ENCODE measurements at places on chromosomes 12 and 14.

GRCh38 chr12:109020146-109020795 lies 597 bp downstream of the SVOP start:
- DNase-seq = no peak

DNA sequence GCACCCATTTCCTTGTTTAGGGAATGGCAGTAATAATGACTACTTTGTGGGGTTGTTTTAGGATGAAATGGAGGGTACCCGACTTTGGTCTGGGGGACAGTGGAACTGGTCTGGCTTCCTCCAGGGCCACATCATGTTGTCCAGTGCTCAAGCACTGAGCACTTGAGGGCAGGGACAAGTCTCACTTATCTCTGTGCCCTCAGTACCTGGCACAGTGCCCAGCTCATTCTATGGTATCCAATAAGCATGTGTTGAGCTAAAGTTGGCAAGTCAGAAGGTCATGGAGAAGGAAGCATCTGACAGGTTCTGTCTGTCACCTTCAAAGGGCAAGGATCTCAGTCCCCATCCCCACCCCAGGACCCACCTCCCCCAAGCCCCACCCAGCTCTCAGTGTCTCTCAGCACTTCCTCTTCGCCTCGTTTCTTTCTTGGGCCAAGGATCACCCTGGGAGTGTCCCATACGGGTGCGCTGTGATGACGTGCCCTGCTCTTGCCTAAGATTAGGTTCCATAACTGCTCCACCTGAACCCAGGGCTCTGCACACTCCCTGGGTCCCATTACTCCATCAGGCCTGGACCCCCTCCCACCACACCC lies 24.3 kb upstream of the TMEM106C start:
- DNase-seq = no peak

DNA sequence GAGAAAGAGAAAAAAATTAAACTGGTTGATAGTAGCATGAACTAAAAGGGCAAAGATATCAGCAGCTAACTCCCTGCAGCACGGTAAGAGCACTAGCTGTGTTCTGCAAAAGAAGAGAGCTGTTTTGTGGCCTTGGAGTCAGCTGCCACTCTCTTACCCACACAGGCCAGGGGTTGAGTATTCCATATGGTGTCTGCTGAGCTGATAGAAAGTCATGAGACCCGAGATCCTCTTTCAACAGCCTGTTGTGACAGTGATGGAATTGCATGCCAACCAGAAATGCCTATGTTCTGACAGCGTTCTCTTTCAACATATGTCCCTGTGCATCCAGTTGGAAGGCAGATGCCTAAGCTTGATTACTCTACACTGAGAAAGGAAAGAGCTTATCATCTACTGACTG lies 39.9 kb downstream of the TMTC1 start:
- no peak for DNase-seq

- no peak for DNase-seq
Measured at GRCh38 chr14:105470350-105471296, 4.0 kb upstream of the CRIP2 start.

- DNase-seq = no peak
Measured at GRCh38 chr12:117680312-117680711, 288.5 kb downstream of the KSR2 start.

GRCh38 chr12:39574378-39574777 lies 45.2 kb downstream of the ABCD2 start:
- no peak for DNase-seq

GRCh38 chr14:61524211-61524806 lies 171.0 kb upstream of the HIF1A start:
- DNase-seq = peak; percentile 97

GRCh38 chr12:102408487-102409297 lies 71.7 kb downstream of the IGF1 start:
- no peak for DNase-seq
